ENCODE measurements at places on chromosomes 12 and 14.

DNA sequence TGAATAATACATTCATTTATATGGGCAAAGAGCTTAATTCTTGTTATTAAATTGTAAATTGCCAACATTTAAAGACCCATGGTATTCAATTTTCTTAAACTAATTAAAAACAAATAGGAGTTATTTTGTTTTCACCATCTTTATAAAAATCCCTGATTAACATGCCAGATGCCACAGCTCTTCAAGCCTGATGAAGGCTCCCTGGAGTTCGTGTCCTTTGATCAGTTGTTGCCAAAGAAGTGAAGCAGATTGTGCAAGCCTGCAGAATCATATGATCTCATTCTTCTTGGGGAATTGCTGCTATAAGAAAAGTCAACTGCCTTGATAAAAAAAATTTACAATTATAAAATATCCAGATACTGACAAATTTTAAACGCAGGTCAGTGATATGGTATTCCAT is 288.3 kb upstream of the PPFIA2 start:
- no peak for DNase-seq

DNA sequence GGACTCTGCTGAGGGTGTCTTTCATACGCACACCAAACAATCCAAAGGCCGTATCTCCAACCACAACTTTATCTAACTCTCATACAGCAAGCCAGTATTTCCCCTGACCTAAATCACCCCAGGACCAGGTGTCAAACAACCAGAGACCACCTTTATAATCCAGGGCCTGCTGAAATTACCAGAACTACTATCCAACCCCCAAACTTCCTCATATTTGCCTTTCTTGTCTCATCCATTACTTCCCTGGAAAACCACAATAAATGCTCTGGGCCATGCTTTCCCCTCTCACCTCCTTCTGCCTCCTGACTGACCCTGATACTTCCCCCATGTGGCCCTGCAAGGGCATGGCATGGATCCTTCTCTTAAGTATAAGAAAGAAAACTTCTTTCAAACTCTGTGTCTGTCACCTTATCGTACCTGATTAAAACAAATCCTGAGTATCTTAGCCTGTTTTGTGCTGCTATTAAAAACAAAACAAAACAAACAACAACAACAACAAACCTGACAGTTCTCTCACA is 44.7 kb upstream of the CRACR2A start:
- no peak for DNase-seq

DNA sequence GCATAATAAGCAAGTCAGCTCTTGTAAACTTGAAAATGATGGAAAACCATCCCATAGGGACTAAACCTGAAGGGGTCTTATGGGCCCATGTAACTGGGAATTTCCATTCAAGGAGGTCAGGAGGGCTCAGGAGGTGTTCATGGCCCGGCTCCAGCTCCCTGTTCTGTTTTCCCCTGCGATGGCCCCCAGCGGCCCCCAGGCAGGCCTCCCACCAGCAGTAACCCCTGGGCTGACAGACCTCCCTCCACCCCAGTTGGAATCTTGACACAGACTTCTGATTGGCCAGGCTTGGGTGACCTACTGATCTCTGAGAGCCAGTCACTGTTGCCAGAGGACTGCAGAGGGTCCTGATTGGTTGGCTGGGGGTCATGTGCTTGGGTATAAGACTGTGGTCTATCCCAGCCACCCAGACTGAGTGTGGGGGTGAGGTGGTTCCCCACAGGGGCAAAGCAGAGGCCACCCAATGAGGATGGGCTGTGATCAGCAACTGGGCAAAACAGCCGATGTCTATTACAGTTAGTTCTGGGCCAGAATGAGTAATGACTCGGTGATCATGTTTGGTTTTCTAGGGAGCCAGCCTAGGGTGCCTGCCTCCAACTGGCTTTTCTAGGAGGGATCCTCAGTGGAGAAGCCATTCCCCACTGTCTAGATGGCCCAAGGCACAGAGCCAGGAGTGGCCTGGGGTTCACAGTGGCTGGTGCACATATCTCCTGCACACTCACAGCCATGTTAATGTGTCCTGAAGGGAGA is 27.0 kb downstream of the RHOF start:
- no peak for DNase-seq

GRCh38 chr12:22366181-22366580 is 31.7 kb upstream of the ST8SIA1 start:
- DNase-seq = no peak

GRCh38 chr14:21923820-21924219 is 250.2 kb upstream of the OR4E1 start:
- DNase-seq = no peak

- no peak for DNase-seq
These were observed 43.4 kb upstream of the PIK3C2G start for GRCh38 chr12:18217966-18218365.

GRCh38 chr12:110689281-110690126 is 589 bp upstream of the HVCN1 start:
- peak; percentile 11 for DNase-seq

- no peak for DNase-seq
These were observed 56.8 kb downstream of the GNG2 start for GRCh38 chr14:51917193-51917592.

DNA sequence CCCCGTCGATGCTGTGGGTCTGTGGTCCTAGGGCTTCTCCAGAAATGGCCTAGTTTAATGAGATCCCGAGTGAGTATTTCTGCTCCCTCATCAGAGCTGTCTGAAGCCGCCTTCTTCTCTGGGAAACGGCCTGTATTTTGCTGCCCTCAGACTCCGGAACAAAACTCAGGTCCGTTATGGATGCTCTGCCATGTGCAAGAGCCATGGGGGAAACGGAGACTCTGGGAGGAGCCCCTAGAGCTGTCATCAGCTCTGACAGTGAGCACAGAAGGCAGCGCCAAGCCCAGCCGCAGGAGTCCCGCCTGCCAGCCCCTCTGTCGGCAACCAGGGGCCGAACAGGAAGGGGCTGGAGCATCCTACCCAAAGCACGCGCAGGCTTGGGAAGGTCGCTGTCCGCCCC is 192.4 kb upstream of the PRMT8 start:
- no peak for DNase-seq

- DNase-seq = no peak
These were observed 120.2 kb downstream of the SAMD4A start for GRCh38 chr14:54686871-54687749.

DNA sequence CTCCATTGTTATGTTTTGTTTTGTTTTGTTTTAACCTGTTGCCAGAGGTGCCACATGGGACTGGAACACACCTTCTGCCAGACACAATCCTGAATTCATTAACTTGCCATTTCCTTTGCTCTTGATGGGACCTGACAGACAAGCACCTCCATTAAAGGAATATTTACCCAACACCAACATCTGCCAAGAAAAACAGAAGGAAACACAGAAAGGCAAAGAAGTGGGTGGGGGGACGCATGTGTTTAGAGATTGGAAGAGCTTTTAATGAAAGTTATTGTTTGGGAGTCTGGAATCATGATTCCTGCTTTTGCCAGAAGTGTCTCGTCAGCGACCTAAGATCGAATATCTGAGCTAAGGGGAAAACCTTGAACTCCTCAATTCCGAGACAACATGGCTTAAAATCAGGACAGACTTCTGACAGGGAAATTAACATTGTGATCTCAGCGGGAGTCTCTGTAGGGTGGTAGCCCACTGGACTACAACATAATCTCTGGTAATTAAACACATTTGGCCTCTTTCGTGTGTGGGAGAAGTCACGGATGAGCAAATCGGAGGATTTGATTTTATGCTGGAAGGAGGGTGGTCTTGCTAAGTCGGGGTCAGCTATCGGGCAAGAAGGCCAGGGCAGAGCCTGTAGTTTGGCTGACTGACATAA is 210.4 kb upstream of the FAR2 start:
- DNase-seq = no peak

DNA sequence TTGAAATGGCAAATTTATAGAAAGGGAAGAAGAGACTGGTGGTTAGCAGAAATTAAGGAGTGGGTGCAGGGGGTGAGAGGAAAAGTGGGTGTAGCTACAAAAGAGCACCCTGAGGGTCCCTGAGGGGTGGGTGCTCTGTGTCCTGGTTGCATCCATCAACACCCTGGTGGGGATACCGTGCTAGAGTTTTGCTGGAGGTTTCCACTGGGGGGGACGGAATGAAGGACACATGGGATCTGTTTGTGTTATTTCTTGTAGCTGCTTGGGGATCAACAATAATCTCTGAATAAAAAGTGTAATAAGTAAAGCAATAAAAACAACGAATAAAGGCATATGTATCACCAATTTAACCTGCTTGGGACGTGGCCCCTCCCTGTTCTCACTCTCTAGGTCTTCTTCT is 175.3 kb downstream of the KIF26A start:
- DNase-seq = no peak
